ENCODE measurements at places on chromosomes 12 and 14.

DNA sequence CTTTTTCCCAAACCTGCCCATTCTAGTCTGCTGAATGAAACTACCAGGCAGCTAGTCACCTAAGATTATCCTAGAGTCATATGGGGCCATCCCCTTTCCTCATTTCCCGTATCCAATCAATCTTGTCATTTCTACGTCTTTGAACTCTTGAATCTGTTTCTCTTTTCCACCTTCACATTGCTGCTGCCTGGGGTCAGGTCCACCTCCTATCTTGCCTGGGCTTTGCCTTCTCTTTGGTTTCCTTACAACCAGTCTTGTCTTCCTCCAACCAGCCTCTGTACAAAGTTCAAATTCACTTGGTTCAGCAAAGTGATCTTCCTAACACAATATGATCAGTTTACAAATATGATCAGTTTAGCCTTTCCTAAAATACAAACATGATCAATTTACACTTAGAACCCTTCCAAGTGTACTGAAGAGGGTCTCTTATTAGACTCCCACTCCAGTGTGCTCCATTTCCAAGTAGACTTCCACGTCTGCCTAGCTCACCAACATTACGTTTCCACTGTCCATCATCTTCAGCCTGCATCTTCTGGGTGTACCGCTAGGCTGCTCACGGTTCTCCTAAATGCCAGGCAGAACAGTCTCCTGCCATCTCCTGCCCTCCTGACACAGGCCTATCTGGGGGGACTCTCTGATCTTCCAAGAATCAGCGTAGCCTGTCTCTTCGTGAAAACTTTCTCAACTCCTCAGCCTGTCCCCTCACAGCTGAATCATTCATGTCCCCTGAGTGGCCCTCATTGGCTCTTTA is 4.1 kb upstream of the ACVR1B start:
- DNase-seq: no peak

DNA sequence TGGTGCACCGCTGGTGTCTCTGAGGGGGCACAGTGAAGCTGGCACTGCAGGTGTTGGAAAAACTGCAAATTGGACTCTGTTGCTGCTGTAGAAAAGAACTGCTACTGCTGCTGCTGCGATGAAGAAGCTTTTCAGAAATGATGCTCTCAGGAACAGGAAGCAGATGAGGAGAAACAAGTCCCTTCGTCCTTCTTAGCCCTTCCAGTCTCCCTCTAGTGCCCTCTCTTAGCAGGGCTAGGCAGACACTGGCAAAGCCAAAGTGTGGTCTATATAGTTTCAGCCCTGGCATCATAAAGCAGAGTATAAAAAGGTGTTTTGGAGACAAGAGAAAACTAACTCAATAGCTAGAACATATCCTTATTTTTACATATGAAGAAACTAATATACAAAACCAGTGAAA is 174.5 kb downstream of the MYRFL start:
- DNase-seq: no peak

GRCh38 chr12:31527083-31527482 is 63.9 kb downstream of the DENND5B start:
- no peak for DNase-seq

GRCh38 chr12:121669521-121669900 is at the start of gene MORN3:
TSS of gene MORN3 (minus strand) at chr12:121669654. CDS start at chr12:121669483, 171 bp downstream.
- DNase-seq: no peak

DNA sequence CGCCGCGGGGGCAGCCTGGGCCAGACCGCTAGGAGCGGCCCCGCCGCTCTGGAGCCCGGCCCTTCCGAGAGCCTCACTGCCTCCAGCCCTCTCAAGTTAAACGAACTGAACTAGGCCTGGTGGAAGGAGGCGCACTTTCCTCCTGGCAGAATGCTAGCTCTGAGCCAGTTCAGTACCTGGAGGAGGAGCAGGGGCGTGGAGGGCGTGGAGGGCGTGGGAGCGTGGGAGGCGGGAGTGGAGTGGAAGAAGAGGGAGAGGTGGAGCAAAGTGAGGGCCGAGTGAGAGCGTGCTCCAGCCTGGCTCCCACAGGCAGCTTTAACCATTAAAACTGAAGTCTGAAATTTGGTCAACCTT is 5.3 kb downstream of the LTB4R start:
- no peak for DNase-seq

- no peak for DNase-seq
These were observed 28.6 kb upstream of the DLK1 start for GRCh38 chr14:100698066-100698465.

- DNase-seq: peak; percentile 66
These were observed 8.6 kb upstream of the GPR68 start for GRCh38 chr14:91252871-91253794.

DNA sequence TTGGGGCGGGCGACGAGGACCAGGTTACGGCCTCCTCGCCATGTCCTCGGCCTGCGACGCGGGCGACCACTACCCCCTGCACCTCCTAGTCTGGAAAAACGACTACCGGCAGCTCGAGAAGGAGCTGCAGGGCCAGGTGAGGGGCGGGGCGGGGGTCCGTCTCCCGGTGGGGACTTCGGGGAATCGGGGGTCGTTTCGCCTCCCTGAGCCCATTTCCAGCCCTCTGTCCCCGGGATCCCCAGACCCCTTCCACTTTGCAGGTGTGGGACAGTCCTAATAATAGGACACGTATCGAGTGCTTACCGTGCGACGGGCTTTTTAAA is 380 bp downstream of the ANKRD13A start:
- DNase-seq: no peak

DNA sequence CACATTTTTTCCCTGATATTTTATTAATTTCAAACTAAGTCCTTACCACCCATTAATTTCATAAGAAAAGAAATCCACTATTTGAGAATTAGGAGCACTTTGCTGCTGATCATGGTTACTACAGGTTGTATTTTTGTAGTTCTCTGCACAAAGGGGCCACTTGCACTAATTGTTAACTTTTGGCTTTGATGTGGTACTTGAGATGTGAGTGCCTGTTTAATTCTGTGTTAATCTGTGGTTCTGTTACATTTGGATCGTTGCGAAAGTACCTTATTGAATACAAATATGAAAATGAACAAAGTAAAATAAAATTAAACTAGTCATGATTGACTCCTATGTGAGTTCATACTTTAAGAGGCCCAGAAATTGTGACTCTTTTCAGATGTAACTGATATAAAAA is 374.9 kb upstream of the RGS6 start:
- DNase-seq: no peak

DNA sequence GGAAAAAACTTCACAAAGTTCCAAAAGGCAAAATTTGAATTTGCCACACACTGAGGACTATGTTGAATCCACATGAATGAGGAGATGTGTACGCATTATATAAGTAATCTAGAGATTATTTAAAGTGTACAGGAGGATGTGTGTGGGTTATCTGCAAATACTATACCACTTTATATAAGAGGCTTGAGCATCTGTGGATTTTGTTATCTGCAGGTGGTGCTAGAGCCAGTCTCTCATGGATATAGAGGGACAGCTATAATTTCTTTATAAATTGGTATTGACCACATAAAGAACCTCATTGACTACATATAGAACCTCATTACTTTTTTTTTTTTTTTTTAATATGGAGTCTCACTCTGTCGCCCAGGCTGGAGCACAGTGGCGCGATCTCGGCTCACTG is 32.2 kb upstream of the RXYLT1 start:
- DNase-seq: no peak

- DNase-seq: no peak
These were observed 213.6 kb downstream of the C12orf42 start for GRCh38 chr12:103282124-103282523.
